Thoracic aorta (tissue), 2 donors: ENCODE measurements at places on chromosomes 12 and 14. TPM values are rescaled to one million over a fixed set of nuclear protein-coding genes. Genes with fewer than 3 reads are reported as not detected.

TSPAN8 gene
- total RNA-seq: 12.8 TPM

DNA sequence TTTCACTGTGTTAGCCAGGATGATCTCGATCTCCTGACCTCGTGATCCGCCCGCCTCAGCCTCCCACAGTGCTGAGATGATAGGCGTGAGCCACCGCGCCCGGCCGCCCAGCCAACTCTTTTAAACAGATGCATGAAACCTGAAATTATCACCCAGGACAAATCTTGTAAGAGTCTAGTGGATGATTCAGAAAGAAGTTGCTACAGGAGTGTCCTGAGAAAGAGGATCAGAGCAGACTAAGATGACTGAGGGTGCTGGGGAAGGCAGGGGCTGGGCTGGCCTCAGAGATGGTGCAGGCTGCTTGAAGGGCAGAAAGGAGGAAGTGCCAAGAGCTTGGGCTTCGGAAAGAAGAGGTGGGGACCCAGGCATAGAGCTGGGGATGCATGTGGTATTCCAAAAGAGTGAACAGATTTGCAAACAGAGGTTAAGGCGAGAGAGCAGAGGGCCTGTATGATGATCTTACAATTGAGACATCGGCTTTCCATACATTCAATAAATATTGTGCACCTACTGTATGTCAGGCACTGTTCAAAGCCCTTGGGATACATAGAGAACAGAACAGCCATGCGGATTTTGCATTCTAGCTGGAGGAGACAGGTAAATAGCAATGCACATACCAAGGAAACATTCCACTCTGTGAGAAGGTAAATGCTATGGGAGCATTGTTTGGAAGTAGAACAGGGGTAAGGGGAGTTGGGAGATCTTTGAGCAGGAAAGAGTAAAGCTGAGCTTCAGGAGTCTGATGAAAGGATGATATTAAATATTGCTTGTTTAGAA is 7.4 kb upstream of the CD9 start:
- peaks cover 3% of the 10 kb centered on the region for H3K4me1 ChIP-seq
- H3K27ac ChIP-seq: no peak overlapping the region
- H3K27me3 ChIP-seq: no peaks in the 10 kb centered on the region
- H3K36me3 ChIP-seq: no peaks in the 10 kb centered on the region

DNA sequence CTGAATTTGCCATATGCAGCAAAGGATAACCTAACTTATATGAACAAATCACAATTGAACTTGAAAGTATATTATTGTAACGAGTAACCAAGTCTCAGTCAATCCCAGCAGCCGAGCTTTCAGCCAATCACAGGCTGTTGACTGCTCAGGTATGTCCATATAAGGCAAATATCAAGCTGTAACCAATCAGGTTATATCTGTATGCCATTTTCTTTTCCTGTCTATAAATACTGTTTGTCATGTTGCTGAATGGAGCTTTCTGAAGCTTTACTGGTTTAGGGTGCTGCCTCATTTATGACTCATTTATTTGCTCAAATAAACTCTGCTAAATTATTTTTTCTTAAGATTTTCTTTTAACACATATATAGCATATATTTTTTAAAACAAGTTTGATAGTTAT is 1059.5 kb downstream of the GALC start:
- DNase-seq: no peak
- H3K4me1 ChIP-seq: no peaks in the 10 kb centered on the region
- no peak overlapping the region for H3K4me3 ChIP-seq
- H3K27me3 ChIP-seq: no peaks in the 10 kb centered on the region

DNA sequence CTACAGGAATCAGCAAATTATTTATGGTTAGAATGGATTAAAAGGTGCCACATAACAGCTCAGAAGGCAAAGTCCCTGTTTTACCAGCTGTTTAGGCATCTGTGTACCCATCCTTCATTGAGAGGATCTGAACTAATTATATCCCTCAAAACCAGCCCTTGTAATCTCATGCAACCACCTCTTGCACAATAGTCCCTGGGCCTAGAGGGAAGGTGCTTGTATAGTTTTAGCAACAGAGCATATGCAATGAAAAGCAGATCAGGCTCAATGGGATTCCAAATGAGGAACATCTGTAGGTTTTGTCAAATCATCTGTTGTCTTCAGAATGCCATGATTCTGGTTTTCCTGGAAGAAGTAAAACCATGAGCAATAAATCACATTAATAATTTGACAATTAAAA is 26.0 kb upstream of the GLIPR1L2 start:
- no peak overlapping the region for H3K4me3 ChIP-seq
- no peak for DNase-seq
- peaks cover 4% of the 10 kb centered on the region for H3K4me1 ChIP-seq
- H3K27me3 ChIP-seq: no peaks in the 10 kb centered on the region
- no peaks in the 10 kb centered on the region for H3K36me3 ChIP-seq

- no peak overlapping the region for H3K27ac ChIP-seq
- H3K4me3 ChIP-seq: no peak overlapping the region
- no peak for DNase-seq
- H3K36me3 ChIP-seq: no peaks in the 10 kb centered on the region
- H3K4me1 ChIP-seq: no peaks in the 10 kb centered on the region
- no peaks in the 10 kb centered on the region for H3K27me3 ChIP-seq
These were observed 69.6 kb upstream of the KRAS start for GRCh38 chr12:25320123-25321006.

DNA sequence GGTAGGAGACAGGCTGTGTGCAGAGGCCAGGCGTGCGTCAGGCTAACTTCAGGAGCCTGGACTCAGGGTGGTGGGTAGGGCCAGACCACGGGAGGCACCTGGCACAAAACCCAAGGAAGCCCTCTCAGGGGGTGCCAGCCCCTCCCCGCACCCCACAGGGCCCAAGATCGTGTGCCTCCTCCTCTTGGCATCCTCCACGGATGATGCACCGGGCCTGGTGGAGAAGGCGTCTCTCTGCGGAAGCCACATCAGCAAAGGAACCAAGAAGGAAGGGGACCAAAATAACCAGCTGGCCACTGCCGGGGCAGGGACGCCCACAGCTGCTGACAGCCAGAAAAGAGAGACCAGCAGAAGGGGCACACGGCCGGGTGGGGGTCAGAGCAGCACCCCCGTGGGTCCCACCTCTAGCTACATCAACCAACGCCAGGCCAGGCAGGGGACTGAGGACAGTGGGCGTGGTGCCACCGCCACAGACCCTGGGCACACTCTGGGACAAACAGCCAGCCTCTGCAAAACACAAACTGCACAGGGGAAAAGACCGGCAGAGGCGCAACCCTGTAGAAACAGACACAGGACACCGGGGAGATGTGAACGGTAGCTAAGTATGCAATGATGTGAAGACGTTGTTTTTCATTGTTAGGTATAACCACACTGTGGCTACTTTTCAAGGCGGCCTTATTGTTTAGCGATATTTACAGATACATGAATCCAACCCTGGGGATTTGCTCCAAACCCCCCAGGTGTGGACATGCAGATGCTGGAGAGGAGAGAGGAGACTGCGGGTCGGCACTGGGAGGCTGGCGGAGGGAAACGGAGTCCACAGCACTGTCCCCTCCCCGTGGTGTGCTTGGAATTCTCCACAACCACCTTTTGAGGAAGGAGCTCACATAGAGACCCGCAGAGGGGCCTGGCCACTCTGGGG is 26.1 kb upstream of the C14orf180 start:
- DNase-seq: no peak
- H3K36me3 ChIP-seq: no peaks in the 10 kb centered on the region
- H3K4me3 ChIP-seq: no peak overlapping the region
- H3K27me3 ChIP-seq: no peaks in the 10 kb centered on the region
- H3K4me1 ChIP-seq: no peaks in the 10 kb centered on the region
- H3K27ac ChIP-seq: no peak overlapping the region
